ENCODE measurements at places on chromosomes 13 and 19.

DNA sequence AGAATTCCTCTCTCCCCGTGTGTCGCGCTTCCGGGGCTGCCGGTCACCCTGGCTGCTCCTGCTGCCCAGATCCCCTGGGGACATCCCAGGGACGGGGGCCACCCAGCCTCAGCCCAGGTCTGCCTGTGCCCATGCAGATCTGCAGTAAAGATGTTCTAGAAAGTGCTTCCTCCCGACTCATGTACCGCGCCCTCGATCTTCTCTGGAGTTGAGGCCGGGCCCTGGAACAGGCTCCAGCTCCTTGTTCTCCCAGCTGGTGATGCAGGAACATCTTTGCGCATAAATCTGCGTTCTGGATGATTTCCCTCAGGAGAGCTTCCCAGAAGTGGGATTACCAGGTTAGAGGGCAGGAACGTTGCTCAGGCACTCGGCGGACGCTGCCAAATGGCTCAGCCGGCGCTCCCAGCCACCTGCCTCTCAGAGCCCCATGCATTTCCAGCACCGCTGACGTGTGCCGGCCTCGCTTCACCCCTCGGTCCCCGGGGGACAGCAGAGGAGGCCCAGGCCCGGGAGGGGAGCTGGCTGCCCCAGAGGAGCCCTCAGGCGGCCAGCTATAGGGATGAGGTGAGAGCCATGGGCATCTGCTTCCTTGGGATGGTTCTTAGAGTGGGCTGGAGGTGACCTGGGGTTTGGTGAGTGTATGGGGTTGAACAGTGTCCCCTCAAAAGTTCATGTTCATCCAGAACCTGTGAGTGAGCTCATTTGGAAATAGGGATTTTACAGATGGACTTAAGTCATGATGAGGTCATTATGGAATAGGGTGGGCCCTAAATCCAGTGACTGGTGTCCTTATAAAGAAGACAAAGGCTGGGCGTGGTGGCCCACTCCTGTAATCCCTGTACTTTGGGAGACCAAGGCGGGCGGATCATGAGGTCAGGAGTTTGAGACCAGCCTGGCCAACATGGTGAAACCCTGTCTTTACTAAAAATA, 42.6 kb downstream of the CRTC1 start:
- DNase-seq: no peak

DNA sequence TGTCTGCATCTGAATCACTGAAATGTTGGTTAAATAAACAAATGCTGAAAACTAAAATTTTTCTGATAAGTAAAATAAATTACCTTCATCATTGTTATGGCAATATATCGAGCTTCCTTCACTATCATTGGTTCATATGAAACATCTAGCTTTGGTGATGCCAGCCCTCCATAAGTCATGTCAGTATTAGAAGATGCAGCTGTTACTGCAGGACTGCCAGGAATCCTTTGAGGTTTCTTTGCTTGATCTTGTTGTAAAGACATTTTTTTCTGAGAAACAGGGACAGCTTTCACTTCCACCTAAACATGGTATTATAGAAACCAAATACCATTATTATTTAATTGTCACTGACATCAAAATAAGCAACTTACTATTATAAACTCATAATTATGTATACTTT, 123.7 kb upstream of the FBXL3 start:
- DNase-seq: no peak

GRCh38 chr19:38850976-38851621, 1.3 kb upstream of the HNRNPL start:
- DNase-seq: no peak

- no peak for DNase-seq
These were observed 35.1 kb downstream of the IL17D start for GRCh38 chr13:20738616-20739015.

DNA sequence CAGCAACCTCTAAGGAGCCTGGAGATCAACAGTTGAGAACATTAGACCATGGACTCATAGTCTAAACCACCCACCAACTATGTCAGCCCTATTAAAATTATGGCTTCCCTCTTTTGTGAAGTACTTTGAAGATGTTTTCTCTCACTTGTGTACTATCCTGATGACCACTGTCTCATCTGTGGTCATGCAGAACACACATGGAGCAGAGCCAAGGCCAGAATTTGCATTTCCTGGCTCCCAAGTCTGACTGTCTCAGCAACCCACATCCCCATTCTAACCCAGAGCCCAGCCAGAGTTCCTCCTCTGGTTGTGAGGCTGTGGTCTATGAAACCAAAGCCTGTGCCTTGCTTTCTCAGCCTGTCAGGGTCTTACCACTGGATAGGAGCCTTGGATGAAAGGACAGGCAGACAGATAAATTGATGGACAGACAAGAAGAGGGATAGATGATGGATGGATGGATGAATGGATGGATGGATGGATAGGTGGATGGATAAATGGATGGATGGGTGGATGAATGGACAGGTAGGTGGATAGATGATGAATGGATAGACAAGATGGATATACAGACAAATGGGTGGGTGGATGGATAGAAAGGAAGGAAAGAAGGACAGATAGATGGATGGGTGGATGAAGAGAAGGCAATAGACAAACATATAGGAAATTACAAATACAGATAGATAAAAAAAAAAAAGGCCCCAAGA, 35.4 kb downstream of the ZNF557 start:
- no peak for DNase-seq

DNA sequence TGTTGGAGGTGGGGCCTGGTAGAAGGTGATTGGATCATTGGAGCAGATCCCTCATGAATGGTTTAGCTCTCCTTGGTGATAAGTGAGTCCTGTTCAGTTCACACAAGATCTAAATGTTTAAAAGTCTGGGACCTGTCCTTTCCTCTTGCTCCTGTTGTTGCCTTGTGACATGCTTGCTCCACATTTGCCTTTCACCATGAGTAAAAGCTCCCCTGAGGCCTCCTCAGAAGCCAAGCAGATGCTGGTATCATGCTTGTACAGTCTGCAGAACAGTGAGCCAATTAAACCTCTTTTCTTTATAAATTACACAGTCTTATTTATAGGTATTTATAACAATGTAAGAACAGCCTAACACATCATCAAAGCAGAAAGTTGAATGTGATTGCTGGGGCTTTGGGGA, 24.2 kb upstream of the RFC3 start:
- no peak for DNase-seq

- DNase-seq: no peak
These were observed 8.1 kb upstream of the ICAM1 start for GRCh38 chr19:10262771-10263170.

DNA sequence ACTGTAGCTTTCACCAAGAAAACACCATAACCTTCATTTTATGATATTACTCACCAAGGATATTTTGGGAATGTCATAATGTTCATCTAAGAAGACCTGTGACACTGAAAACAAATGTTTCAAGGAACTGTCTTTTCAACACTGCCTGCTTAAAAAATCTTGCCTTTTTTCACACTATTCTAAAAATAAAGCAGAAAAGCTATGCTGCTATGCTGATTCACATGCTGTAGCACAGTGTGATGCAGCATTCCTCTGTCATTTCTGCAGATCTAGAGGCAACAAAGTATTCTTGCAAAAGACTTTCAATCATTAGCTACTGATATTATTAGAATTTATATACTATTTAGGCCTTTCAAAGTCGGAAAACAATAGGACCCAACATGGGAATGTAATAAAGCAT, 525.7 kb downstream of the UQCRFS1 start:
- DNase-seq: no peak

DNA sequence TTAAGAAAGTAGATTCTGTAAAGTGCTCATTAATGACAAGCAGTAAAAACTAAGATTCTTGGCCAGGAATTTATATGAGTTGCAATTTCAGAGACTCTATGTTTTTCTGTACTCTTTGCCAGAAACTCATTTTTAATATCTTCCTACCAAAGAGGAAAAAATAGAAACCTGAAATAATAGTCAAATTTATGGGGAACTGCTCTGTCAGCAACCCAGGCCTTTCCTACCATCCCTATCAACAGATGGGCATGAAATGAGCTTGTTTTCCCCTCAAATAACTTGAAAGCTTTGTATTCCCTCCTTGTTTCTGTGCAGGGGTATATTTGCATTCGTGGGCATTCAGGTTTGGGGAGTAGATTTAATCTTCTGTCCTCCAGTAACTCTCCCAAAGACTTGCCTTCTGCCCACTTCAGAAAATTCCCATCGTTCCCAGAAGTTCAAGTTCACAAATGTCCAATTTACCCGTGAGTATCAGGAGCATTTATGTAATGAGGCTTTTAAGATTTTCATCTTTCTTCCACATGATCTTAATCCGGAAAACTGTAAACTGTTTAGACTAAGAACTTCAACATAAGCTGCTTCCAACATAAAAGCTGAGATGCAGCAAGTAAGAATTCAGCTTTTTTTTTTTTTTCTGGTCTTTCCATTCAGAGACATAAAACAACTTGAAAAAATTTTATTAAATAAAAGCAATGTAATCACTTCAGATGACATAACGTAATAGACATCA, 363.1 kb downstream of the EFNB2 start:
- no peak for DNase-seq

- DNase-seq: no peak
These were observed 17.5 kb downstream of the BORA start for GRCh38 chr13:72745260-72745659.

DNA sequence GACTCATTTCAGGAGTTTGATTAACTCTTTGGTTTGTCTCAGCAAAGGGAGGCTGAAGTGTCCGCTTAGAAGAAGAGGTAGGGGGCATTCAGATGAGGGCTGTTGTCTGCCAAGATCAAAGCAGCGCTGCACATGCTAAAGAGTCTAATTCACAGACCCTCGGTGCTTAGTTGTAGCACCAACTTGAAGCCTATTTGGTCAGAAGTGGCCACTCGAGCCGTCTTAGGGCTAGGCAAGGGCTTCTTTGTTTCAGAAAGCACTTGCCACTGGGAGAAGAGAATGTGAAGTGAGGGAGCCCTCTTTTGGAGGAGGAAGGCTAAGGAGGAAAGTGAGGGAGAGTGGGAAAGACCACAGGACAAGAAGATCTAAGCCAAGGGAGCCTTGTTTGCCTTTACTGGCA, 313.4 kb upstream of the TMTC4 start:
- no peak for DNase-seq

- DNase-seq: no peak
These were observed 4.5 kb downstream of the SLITRK1 start for GRCh38 chr13:83877651-83878355.

All from stimulated activated CD8-positive, alpha-beta memory T cell treated with anti-CD3 and anti-CD28 coated beads, Interleukin-15, amount 100 ng/mL, for 24 hours (primary cell).